ENCODE measurements at places on chromosomes 5 and 9. TPM values are rescaled to one million over a fixed set of nuclear protein-coding genes. Genes with fewer than 3 reads are reported as not detected.

- H3K27ac ChIP-seq: no peak overlapping the region
- no peaks in the 10 kb centered on the region for H3K27me3 ChIP-seq
- H3K4me3 ChIP-seq: no peak overlapping the region
These were observed 373.8 kb downstream of the NDUFS4 start for GRCh38 chr5:53934151-53934820.

FBP2 gene
- not detected for total RNA-seq

- H3K27me3 ChIP-seq: no peaks in the 10 kb centered on the region
- no peak overlapping the region for H3K27ac ChIP-seq
- no peak overlapping the region for H3K4me3 ChIP-seq
These were observed 41.5 kb downstream of the EDIL3 start for GRCh38 chr5:84343171-84343570.

DNA sequence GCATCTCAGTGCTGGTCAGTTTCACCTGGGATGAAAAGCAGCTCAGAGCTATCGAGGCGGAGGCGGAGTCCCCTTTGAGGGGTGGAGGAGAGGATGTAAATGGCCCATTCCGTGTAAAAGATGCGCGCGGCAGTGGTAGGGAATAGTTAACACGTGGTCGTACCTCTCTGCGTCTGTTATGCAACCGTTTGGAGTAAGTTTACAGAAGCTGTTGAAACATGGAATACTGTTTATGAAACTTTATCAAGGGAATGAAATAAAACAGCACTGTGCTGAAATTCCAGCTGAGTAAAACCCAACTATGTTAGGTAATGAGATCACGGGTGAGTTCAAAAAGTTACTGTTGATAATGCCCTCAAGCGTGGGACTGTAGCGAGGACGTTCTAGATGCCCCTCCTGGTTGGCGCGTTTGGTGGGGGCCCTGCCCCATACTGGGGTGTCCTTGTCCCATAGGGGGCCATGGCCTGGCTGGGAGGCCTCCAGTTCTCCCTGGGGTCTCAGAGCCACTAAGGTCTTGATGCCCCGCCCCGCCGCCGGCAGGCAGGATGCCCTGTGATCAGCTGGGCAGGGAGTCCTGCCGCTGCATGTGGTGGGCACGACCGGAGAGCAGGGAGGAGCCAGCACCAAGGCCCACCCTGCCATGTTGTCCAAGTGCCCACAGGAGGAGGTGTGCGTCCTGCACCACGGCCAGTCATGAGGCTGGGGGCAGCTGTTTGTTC lies 90.9 kb downstream of the COL5A1 start:
- H3K4me3 ChIP-seq: no peak overlapping the region
- no peak overlapping the region for H3K27ac ChIP-seq
- no peaks in the 10 kb centered on the region for H3K27me3 ChIP-seq
- no peaks in the 10 kb centered on the region for H3K4me1 ChIP-seq
- H3K36me3 ChIP-seq: no peaks in the 10 kb centered on the region
- DNase-seq: no peak

DYNC2I2 gene
- 76.3 TPM for total RNA-seq

LCN6 gene
- total RNA-seq: not detected

- H3K36me3 ChIP-seq: no peaks in the 10 kb centered on the region
- no peak overlapping the region for H3K27ac ChIP-seq
- no peak for DNase-seq
- no peaks in the 10 kb centered on the region for H3K4me1 ChIP-seq
These were observed 156.2 kb upstream of the SLC44A1 start for GRCh38 chr9:105087910-105088898.

DNA sequence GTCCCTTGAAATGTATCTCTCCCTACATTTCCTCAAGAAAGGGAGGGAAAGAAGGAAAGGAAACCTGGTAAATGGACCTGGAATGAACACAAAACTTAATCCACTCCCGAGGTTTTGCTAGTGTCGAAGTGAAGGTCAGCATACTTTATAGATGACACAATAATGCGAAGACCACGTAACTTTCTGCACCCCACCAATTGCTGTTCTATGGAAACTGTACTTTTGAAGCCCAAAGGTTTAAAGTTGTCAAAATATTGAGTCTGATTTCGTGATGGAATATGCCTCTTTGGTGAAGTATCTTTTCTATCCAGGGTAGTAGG lies 103.7 kb downstream of the SNCAIP start:
- DNase-seq: no peak
- H3K27ac ChIP-seq: no peak overlapping the region
- H3K27me3 ChIP-seq: no peaks in the 10 kb centered on the region
- H3K4me1 ChIP-seq: no peaks in the 10 kb centered on the region

SPINK5 gene
- total RNA-seq: not detected

N4BP3 gene
- 5.9 TPM for total RNA-seq

FBXO10 gene
- total RNA-seq: 2.0 TPM

DNA sequence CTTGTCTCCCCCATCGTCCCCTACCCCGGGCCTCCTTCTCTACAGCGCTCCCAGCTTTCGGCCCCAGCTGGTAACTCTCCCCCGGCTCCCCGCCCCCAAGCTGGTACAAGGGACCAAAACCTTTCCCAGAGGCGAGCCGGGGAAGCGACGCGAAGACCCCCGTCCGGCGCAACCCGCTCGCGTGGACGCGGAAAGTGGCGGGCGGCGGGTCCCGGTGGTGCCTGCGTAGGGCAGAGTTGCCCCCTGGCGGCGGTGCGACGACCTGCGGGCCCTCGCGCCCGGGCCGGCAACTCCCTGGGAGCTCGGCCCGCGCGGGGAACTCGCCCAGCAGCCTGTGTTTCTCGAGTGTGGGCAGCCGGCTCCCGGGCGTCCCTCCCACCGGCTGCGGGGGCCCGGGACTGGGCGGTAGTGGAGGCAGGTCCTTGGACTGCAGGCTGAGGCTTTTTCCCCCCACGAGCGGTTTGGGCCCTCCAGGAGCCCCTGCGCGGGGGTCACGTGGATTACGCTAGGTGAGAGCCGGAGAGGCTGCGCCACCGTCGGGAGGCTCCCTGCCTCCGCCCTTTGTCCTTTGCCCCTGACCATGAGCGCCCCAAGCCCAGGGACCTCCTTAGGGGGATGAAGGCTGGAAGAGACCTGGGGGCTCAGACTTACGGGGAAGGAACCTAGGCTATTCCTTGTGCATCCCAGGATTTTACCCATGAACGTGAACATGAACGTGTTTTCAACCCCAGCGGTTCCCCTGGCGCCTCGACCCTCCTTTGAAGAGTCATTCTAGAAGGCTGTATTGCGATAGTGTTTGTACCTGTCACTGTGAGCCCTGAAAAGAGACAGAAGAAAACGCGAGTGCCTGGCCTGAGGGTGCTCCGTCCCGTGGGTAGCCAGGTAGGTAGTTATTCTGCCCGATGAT lies 2.9 kb upstream of the FOXD1 start:
- H3K36me3 ChIP-seq: no peaks in the 10 kb centered on the region
- peaks cover 22% of the 10 kb centered on the region for H3K4me1 ChIP-seq

GRCh38 chr9:69454321-69454720 lies 129.3 kb downstream of the ENTREP1 start:
- no peaks in the 10 kb centered on the region for H3K27me3 ChIP-seq
- no peak overlapping the region for H3K27ac ChIP-seq
- H3K36me3 ChIP-seq: no peaks in the 10 kb centered on the region
- no peak overlapping the region for H3K4me3 ChIP-seq

SOHLH1 gene
- total RNA-seq: not detected

CDH9 gene
- not detected for total RNA-seq

DNA sequence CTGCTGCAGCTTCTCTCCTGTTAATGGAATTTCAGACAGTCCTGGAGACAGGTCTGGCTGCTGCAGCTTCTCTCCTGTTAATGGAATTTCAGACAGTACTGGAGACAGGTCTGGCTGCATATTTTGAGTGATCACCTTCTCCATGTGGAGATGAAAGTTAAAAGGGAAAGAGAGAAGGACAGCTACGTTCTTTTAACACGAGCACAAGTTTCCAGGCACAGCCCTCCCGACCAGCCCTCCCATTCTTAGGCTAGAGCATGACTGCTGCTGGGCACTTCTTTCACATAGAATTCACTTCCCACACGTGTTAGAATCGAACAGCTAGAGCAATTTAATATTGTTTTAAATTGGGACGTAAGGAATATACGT lies 133.3 kb upstream of the DMRT1 start:
- H3K27ac ChIP-seq: no peak overlapping the region
- H3K36me3 ChIP-seq: peaks cover 5% of the 10 kb centered on the region
- no peak for DNase-seq

GRCh38 chr9:90827181-90827871 lies 25.7 kb downstream of the SYK start:
- no peak for DNase-seq
- H3K4me3 ChIP-seq: no peak overlapping the region
- no peaks in the 10 kb centered on the region for H3K36me3 ChIP-seq
- no peaks in the 10 kb centered on the region for H3K4me1 ChIP-seq
- no peak overlapping the region for H3K27ac ChIP-seq

GRCh38 chr9:78291240-78291925 lies 5.5 kb upstream of the PSAT1 start:
- no peaks in the 10 kb centered on the region for H3K36me3 ChIP-seq
- H3K4me3 ChIP-seq: no peak overlapping the region
- peaks cover 39% of the 10 kb centered on the region for H3K4me1 ChIP-seq

DNA sequence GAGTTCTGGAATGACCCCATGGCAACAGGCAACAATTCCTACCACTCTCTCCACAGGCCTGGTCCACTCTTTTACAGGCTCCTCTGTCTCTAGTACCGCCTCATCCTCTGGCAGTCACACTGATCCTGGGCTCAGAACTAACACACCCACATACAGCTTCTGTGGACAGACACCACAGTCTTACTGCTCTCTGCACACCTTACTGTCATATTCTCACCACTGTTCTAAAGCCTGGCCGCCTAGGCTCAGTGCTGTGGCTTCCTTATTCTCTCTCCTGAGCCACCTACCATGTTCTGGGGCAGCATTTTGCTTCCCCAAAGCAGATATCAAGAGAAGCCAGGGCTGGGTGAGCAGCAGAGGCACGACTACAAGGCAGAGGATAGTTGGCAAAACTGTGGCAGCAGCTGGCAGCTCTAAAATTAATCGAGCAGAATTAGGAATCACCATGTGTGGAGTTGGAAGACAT lies 14.8 kb downstream of the REEP5 start:
- peaks cover 13% of the 10 kb centered on the region for H3K4me1 ChIP-seq
- H3K36me3 ChIP-seq: peaks cover 53% of the 10 kb centered on the region
- no peak overlapping the region for H3K4me3 ChIP-seq
- DNase-seq: no peak
- H3K27me3 ChIP-seq: no peaks in the 10 kb centered on the region

DNA sequence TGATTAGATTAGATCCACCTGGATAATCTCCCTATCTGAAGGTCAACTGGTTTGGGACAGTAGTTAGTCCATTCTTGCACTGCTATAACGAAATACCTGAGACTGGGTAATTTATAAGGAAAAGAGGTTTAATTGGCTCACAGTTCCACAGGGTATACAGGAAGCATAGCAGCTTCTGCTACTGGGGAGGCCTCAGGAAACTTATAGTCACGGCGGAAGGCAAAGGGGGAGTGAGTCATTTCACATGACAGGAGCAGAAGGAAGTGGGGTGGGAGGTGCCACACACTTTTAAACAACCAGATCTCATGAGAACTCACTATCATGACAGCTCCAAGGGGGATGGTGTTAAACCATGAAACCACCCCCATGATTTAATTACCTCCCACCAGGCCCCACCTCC lies 9.9 kb downstream of the C9orf40 start:
- peak; percentile 42 for DNase-seq
- H3K27me3 ChIP-seq: peaks cover 5% of the 10 kb centered on the region
- peaks cover 23% of the 10 kb centered on the region for H3K4me1 ChIP-seq
- peaks cover 24% of the 10 kb centered on the region for H3K36me3 ChIP-seq
- no peak overlapping the region for H3K4me3 ChIP-seq

DNA sequence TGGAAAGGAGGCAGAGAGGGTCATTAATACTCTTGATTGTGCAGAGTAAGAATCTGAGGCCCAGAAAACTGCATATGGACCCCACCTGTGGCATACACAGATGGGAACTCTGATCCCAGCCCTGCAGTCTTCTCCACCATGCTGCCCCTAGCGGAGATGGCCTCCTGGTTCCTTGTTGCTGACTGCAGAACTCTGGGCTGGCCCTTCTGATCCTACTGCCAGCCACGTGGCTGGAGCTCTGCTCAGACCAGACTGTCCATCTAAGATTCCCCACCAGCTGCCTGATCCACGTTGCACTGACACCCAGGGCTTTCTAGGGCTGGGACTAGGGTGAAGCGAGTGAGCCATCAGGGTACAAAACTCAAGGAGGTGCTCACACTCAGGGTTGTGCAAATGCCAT lies 245.7 kb upstream of the NR4A3 start:
- no peaks in the 10 kb centered on the region for H3K36me3 ChIP-seq
- no peak overlapping the region for H3K4me3 ChIP-seq
- peaks cover 4% of the 10 kb centered on the region for H3K27me3 ChIP-seq
- no peaks in the 10 kb centered on the region for H3K4me1 ChIP-seq

LRRC19 gene
- not detected for total RNA-seq

STPG3 gene
- total RNA-seq: not detected

EFNA5 gene
- total RNA-seq: not detected

- DNase-seq: no peak
- H3K27ac ChIP-seq: no peak overlapping the region
- no peak overlapping the region for H3K4me3 ChIP-seq
- H3K27me3 ChIP-seq: no peaks in the 10 kb centered on the region
- H3K36me3 ChIP-seq: no peaks in the 10 kb centered on the region
- no peaks in the 10 kb centered on the region for H3K4me1 ChIP-seq
These were observed 166.4 kb downstream of the FAM170A start for GRCh38 chr5:119795768-119796167.

C9orf153 gene
- 0.42 TPM for total RNA-seq

NELFB gene
- total RNA-seq: 68.8 TPM

Measured in activated CD8-positive, alpha-beta T cell treated with anti-CD3 and anti-CD28 coated beads, Interleukin-2, amount 10 ng/mL, durations not matched to agents 7 days and 5 days (primary cell).